Activated CD8-positive, alpha-beta T cell treated with anti-CD3 and anti-CD28 coated beads, Interleukin-2, amount 10 ng/mL, durations not matched to agents 7 days and 5 days (primary cell): ENCODE measurements at places on chromosomes 2 and 18.

GRCh38 chr2:218925434-218925833 is 34.0 kb upstream of the CDK5R2 start:
- no peak for DNase-seq

DNA sequence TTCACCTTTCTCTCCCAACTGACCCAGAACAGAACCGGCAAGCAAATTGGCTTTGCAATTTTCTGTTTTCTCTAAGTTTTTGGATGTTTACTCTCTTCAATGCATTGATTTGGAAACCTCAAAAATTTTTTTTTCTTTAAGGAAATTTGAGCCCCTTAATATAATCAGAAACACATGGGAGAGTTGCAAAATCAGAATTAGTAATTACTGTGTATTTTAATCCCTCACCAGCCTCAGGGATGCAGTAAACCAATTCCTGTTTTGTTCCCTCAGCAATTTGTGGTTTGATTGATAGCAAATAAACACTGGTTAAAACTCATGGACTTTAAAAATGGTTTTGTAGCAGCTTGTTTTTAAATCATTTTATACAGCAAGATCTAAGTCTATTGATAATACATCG is 281.5 kb downstream of the NEDD4L start:
- no peak for DNase-seq

DNA sequence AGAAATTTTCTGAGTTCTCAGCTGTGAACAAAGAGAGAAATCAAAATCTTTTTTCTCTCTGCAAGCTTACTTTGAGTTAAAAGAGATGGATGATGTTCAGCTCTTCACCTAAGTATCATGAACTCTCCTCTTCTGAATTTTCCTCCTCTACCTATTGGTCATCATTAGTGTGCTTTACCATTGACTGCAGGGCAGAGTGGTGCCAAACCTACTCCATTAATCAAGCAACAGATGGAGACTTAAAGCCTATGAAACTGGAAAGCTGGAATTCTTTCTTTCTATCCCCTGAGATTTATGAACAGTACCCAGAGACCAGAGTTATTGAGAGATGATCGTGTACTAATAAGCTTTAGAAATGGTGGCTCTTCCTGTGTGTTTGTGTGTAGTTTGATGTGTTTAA is 31.3 kb upstream of the LINC00305 start:
- DNase-seq, result no peak

DNA sequence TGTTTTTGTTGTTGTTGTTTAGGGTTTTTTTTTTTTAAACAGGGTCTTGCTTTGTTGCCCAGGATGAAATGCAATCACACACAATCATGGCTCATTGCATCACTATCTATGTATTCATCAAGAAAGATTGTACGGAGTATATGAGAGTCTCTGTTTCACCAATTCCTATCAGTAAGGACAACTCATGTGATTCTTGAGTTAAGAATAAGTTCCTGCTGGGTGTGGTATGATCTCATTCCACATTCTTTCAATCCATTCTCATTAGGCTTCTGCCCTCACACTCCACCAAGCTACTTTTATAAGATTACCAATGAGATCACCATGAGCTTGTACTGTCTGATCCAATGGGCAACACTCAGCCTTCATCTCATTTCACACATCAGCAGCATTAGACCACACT is 9.1 kb upstream of the AP1S3 start:
- no peak for DNase-seq

DNA sequence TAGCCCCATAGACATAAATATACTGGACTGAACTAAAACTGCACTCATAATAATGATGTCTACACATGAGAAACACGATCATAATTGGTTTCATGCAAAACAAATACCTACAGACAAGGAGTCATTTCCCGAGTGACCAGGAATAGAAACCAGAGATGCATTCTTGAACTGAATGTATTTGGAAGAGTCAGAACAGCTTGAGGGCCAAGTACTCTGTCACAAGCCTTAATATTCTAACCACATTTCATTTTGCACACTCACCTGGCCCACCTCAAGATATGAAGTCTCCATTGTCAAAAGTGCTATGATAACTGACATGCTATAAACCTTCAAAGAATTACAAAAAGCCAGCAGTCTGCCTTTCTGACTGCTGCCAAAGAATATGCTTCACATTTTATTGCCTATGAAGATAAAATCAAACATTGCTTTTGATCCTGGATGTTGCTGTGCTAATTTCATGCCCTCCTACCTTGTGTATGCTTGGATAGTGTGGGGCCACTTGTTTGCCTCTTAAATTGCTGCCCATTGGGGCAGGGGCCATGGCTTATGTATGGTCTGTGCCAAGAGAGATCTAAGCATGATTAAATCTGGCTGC is 18.9 kb upstream of the ASAP2 start:
- DNase-seq, result no peak

DNA sequence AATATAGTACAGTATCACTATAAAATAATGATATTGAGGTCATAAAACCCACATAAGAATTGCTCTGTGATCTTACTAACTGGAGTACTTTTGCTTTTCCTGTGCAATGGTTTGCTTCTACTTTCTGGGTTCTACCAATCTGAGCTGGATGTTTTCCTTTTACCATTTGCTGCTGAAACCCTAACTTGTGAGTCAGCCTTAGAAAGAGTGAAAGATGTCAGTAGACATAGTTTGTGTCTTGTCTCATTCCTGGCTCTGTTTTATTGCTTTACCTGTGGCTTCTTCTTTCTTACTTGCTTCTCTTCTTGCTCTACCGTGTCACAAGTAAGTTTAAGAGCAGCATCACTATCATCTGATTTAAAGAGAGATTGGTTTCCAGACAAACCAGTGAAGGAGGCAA is 61.0 kb downstream of the MBD2 start:
- no peak for DNase-seq

DNA sequence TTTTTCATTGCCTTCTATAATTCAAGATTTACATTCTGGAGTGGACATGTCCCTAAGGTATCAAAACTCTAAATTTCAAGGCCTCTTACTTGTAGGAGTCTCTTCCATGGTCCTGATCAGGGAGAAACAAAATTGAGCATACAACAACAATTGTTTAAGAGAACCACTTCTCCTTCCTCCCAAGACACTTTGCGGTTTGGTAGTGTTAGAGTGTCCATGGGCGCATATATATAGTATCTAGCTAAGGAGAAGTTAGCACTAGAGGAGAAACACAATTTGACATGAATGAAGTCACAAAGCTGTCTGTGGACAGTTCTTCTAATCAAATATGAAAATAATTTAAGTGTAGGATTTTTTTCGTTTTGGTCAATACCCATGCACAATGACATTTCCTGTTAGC is 349.1 kb upstream of the MAP2 start:
- DNase-seq, result no peak

DNA sequence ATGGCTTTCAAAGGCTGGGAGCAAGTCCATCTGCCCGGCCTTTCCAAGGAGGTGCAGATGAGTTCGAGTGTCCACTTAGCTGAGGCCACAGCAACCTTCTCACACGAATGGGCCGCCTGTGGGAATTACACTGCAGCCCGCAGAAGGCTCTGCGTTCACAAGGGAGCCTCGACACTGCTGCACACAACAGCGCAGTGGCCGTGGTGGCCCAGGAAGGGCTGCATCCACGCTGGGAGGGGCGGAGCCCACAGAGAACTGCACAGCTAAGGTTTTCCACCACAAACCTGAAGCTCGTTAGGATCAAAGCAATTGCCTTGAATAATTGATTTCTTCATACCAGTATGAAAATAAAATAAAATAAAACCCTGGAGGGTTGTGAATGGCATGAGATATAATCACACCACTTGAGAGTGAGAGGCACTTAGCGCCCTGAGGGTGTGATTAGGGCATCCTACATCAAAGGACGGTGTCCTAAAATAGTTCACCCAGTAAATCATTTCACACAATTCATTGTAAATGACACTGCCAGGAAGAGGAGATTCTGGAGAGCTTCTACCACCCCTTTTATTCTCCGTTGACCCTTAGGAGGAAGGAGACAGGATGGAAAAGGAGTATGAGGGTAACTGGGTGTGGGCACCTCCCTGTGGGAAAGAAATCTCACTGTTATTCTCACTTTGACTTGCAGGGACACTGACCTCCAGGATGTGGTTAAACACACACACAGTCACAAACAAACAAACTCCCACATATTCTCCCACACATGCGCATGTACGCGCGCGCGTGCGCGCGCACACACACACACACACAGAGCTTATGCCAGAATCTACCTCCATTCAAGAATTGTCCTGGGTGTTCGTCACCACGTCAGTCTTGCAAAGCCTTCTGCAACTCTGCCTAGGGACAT is 256.6 kb upstream of the ID2 start:
- peak; percentile 26 for DNase-seq

- no peak for DNase-seq
These were observed 183.4 kb upstream of the RASGRP3 start for GRCh38 chr2:33292981-33293595.

DNA sequence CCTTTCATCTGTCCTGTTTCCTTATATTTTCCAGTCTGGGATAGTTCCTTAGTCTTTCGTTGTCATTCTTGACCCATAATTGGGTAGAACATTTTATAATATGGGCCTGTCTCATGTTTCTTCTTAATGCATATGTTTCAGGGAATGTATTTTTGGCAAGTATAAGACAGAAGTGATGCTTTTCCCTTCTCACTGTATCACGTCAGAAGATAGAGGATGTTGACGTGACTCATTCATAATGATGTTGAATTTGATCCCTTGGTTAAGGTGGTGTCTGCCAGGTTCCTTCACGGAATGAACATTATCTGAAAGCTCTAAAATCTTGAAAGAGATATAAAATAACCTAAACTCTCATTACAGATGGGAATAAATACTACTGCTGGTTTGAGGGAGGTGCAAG is 18.8 kb downstream of the CDH7 start:
- no peak for DNase-seq

GRCh38 chr18:23231340-23232021 is 96.2 kb downstream of the CABLES1 start:
- DNase-seq, result peak; percentile 91

DNA sequence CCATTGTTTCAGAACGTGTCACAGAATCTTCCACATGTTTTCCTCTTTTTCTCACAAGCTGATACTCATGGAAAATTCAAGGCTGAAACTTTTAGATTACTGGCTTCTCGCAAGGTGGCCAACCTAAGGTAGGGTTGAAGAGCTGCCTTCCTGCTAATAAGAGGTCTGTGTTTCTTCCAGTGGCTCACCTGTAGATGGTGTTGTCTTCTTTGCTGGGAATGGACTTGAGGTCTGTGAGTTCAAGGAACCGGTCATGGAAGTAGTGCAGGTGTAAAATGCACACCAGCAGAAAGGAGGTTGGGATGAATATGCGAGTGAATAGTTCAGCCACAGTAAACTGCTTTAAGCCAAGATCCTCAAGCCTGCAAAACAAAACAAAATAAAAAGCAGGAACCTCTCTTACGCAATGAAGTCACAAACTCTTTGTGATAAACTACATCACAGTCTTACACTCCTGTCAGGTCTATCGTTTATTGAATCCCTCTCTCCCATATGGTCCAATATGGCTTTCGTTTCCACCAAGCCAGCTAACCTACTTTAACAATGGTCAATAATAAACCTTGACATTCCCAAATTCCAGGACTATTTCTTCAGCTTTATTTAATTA is 258.9 kb downstream of the NAPG start:
- DNase-seq, result no peak

DNA sequence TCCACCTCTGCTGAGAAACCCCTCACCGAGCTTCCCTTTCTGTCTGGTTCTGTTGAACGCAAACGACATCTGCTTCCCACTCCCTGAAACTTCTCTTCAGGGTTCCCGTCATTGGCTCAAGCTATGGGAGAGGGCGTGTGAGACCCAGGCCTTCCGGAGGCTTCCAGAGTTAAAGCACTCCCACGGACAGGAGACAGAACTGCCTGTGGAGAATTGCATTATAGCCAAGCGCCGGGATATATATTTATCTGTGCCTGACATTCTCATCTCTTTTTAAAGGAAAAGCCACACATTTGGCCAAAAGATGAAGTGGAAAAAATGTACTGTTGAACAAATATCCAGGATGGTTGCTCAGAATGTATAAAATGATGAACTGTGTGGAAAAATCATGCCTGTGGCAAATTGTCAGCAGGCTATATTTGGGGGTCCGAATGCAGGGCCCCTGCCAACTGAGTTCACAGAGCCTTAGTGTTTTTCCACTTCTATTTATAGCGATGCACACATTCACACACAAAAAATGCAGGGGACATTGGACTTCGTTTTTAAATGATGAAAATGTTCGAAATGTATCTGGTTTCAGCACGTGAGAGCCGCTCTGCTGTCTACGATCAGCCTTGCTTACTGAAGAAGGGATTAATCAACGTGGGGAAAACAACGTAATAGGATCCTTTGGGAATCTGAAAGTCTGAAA is 59.5 kb downstream of the E2F6 start:
- no peak for DNase-seq

DNA sequence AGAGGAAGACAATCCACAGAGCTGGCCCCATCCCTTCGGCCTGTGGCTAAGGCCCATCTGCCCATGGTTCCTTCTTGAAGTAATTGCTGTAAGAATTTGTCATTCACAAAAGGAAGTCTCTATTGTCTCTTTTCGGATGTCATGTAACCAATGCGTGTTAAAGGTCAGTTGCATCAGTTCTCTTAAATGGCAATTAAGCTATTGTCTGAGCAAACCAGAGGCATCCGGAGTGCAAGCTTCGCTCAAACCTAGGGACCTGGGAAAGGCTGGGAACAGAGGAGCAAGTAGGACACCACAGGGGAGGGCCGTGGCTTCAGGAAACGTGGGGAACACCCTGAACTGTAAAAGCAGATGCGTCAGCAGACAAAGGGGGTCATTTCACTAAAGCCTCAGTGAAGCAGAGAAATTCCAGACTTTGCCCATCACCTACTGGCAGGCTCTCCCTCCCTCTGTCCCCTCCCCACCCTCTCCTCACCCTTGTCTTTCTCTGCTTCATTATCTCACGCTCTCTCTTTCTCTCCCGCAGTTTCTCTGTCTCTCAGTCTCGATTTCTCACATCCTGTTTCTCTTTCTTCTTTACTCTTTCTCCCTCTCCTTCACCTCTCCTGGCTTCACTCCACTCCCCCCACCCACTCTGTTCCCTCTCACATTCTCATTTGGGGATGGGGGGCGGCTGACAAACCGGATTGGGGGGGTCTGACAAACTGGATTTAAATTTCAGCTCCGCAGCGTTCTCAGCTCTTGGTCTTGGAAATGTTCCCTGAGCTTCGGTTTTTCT is 204.6 kb upstream of the TNP1 start:
- DNase-seq, result no peak

DNA sequence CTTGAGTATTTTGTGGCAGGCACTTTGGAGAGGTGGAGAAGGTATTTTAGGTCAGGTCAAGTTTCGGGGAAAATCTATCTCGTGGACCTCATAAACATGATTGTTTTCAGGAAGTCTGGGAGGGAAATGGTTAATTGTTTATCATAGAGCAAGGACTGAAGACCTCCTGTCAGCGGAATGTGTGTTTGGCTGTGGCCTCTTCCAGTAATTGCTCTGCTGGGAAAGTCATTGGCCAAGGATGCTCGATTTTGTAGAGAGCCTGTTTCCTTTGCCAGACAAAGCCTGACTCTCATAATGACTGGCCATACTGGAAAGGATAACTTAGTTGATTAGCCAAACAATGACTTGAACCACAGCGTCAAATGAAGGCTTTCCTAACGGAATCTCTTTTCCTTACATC is 30.0 kb downstream of the IL1R2 start:
- DNase-seq, result no peak
